ENCODE measurements at places on chromosomes 6 and 20.

DNA sequence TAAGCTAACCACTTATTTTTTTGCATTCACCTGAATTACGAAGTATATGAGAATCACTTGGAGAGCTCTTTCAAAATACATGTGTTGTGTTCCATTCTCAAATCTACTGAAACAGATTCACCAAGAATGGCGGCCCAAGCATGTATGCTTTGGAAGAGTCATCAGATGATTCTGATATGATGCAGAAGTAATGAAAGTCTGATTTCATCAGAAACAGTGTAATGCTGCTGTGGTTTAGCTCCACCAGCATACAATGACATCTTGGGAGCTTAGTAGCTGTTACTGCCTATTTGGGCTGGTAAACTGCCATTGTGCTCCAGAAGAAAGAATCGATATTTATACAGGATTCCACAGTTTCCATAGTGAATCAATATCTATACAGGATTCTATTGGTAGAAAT, 52.9 kb downstream of the UBR2 start:
- DNase-seq, result no peak

DNA sequence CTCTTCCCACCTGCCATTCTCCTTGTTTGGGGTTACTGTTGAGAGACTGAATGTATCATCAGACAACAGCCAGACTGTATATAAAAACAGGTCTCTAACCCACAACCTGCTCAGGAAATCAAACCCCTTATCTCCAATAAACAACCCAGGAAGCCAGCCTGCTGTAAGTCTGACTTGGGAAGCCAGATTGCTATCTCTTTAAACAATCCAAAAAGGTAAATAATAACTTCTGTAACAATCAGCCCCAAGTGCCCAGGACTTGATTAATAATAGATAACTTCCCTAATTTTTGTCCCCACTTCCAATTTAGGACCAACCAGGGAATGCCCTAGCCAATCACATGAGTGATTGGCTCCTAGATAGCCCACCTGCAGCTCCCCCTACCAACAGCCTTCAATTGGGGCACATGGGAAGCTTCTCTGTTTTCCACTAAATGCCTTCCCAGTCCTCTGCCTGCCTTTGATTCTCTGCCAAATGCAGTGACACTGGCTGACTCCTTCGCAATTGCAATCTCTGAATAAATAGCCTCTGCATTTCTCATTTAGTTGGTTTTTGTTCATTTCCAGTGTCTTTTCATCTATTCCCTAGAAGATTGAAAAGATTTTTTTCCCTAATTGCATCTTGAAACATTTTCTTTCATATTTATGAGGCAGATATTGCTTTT, 117.1 kb upstream of the TAB2 start:
- DNase-seq, result no peak

- no peak for DNase-seq
Observed at GRCh38 chr20:50068041-50068651, 44.8 kb downstream of the UBE2V1 start.

DNA sequence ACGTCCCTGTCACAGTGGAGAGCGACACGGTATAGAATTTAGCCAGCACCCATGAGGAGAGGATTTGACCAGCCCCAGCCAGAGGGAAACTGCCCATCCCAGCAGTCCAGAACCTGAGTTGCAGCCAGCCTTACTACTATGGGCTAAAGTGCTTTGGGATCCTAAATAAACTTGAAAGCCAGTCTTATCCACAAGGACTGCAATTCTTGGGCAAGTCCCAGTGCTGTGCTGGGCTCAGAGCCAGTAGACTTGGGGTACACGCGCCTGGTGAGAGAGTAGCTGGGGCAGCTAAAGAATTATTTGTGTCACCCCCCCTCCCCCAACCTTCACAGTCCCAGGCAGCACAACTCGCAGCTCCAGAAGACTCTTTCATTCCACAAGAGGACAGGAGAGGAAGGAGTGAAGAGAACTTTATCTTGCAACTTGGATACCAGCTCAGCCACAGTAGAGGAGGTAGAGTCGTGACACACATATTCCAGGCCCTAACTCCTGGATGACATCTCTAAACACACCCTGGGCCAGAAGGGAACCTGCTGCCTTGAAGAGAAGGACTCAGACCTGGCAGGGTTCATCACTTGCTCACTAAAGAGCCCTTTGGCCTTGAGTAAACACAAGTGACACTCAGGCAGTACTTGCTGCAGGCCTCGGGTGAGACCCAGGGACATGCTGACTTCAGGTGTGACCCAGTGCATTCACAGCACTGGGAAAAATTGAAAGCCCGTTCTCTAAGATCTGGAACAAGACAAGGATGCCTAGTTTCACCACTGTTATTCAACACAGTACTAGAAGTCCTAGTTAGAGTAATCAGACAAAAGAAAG, 100.3 kb downstream of the REV3L start:
- no peak for DNase-seq

All from HAP-1 (cell line).